ENCODE measurements at places on chromosomes 7 and 10.

GRCh38 chr7:136523571-136523970 is 344.9 kb upstream of the CHRM2 start:
- no peak for DNase-seq

GRCh38 chr7:22147868-22148267 is 202.2 kb upstream of the CDCA7L start:
- DNase-seq, result no peak

DNA sequence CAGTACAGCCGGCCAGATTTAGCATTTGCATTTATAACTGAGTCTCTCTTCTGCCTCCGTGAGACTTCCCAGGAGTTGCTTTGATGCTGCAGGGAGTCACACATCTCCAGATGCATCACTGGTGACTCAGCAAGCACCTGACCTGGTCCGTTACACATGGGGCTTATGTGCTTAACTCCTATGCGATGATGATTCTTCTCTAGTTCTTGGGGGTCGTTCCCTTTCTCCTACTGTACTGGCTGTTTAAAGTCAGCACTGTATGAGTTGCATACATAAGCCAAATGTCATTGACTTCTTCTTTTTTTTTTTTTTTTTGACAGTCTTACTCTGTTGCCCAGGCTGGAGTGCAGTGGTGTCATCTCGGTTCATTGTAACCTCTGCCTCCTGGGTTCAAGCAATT is 13.0 kb upstream of the AKR1E2 start:
- DNase-seq, result no peak

GRCh38 chr10:71392791-71393781 is 3.6 kb upstream of the CDH23 start:
- DNase-seq, result no peak

GRCh38 chr7:158500651-158501052 is 87.0 kb downstream of the PTPRN2 start:
- no peak for DNase-seq

DNA sequence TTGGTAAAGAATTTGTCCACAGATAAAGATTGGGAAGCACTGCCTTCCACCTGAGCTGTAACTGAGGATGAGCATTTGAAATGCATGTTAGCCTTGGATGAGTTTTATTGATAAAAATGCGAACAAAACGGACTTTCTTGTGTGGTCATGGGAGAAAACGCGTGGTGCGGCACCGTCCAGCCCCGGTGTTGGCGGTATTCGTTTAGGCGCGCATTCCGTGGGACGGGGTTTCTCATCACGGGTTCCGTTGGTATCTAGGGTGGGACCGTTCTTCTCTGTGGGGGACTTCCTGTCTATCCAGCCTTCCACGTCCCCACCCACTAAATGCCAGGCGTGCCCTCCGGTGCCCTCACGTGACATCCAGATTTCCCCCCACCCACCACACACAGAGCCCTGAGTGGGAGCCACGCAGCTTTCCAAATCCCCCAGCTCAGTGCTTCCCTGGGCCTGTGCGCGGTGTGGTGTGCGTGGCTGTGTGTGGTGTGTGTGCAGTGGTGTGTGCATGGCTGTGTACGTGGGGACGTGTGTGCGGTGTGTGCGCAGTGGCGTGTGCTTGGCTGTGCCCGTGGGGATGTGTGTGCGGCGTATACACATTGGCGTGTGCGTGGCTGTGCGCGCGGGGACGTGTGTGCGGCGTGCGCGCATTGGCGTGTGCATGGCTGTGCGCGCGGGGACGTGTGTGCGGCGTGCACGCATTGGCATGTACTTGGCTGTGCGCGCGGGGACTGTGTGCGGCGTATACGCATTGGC is 18.1 kb downstream of the IQCE start:
- no peak for DNase-seq

- no peak for DNase-seq
Observed at GRCh38 chr7:119514326-119514725, 758.6 kb upstream of the KCND2 start.

- no peak for DNase-seq
Observed at GRCh38 chr10:44755481-44755880, 155.7 kb upstream of the TMEM72 start.

DNA sequence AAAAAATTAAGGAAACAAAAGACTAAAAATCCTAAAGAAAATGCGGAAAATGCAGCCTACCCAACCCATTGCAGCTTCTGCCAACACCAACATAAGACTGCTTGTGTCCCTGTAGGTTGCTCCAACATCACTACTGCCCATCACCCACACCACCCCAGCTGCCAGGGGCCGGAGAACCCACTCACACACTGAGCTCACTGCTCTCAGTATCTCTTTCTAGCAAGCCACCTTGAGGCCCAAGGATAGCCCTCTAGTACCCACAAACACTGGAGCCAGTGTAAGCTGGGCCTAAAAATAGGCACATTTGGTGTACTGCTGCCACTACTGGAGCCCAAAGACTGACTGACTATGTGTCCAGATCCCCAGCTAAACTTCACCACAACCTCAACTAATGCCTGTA is 67.3 kb downstream of the MEST start:
- DNase-seq, result no peak

DNA sequence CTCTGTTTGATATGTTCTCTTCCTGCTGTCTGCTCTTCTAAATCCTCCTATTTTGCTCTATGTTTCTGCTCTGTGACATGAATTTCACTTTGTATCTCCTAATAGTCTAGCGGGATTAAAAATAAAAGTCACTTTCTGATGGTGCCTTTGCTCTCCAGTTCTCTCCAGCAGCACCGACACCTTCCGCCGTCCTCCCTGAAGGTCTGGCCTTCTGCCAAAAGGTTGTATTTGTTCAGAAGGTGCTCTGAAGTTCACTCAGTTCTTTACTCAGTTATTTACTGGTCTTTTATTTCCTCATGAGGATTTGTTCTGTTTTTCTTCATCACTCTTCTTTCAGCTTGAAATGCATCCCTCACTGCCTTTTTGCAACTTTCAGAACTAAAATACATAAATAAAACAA is 11.2 kb upstream of the EPHA1 start:
- no peak for DNase-seq

DNA sequence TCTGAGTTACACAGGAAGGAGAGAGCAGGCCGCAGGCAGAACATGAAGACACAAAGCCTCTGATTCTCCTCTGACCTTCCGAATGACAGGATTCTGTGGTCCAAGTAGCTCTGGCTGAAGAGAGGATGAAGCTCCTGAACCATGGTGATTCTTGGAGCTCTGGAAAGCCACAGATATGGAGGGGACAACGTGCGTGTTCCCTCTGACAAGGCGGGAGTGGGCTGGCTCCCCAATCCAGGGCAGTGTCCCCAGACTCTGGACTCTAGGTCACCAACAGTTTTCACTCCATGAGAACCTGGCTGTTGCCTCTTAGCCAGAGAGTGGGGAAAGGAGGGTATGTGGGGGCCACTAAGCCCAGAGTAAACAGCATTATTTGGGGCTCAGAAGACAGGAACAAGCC is 7.4 kb upstream of the TRPV6 start:
- DNase-seq, result no peak

DNA sequence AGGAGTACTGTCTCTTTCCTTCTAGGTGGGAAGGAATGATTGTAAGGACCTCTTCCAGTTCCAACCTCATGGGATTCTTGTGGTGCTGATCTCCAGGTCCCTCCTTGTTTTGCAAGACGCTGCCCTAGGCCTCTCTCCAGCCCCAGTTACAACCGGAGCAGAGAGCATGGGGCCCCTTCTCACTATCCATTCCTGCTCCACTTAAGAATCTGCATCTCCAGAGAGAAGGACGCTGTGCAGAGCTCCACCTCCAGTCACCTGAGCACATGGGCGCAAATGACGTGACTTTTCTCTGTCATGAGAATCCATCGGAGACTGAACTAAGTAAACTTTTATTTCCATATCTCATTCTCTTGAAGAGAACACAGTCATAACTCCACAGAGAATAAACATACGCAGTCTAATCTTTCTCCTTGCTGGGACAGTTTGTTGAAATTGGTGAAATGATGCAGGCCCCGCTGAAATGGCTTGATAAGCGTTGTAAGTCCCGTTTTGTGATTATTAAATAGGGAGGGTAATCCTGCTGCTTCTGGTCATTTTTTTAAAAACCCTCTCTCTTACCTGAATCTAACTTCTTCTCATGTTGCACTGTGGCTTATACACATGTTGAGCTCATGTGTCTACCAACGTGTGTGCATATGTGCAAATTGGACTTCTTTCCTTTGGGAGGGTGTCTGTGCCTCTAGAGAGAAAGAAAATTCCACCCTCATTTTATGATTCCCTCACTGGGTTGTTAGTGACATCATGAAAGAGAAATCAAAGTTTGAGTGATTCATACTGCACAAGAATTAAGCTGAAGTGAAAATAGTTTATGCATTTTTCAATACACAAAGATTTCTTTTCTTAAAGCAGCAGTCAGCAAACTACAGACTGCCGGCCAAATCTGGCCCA is 133.2 kb upstream of the TBX20 start:
- no peak for DNase-seq

DNA sequence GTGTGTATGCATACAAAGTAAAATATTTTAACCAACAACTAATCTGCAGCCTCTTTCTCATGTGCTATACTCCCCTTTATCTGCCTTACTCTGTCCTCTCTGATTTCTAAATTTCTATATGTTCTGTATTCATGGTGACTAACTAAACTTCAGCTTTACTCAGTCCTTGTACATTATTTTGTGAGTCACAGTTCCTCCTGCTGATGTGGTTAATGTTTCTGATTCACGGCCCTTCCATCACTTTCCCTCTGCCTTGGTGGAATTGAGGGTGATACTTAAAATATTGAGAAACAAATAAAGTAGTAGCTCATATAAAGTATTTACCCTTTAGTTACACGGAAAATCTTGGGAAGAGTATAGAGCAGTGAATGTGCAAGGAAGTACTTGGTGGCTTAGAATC is 899.1 kb upstream of the ZWINT start:
- no peak for DNase-seq

Measured in stimulated activated CD8-positive, alpha-beta memory T cell treated with anti-CD3 and anti-CD28 coated beads, Interleukin-4, amount 100 ng/mL, for 4 hours (primary cell).